ENCODE measurements at places on chromosomes 5 and 9.

- DNase-seq: no peak
Measured at GRCh38 chr5:978693-979092, 29.9 kb upstream of the NKD2 start.

- DNase-seq: no peak
Measured at GRCh38 chr5:157747766-157748700, 4.5 kb downstream of the LSM11 start.

GRCh38 chr9:126885131-126885641 lies 24.7 kb downstream of the ZBTB34 start:
- no peak for DNase-seq

GRCh38 chr9:133470988-133471387 lies 7.9 kb downstream of the SLC2A6 start:
- no peak for DNase-seq

GRCh38 chr9:85543196-85543595 lies 198.6 kb downstream of the AGTPBP1 start:
- no peak for DNase-seq

DNA sequence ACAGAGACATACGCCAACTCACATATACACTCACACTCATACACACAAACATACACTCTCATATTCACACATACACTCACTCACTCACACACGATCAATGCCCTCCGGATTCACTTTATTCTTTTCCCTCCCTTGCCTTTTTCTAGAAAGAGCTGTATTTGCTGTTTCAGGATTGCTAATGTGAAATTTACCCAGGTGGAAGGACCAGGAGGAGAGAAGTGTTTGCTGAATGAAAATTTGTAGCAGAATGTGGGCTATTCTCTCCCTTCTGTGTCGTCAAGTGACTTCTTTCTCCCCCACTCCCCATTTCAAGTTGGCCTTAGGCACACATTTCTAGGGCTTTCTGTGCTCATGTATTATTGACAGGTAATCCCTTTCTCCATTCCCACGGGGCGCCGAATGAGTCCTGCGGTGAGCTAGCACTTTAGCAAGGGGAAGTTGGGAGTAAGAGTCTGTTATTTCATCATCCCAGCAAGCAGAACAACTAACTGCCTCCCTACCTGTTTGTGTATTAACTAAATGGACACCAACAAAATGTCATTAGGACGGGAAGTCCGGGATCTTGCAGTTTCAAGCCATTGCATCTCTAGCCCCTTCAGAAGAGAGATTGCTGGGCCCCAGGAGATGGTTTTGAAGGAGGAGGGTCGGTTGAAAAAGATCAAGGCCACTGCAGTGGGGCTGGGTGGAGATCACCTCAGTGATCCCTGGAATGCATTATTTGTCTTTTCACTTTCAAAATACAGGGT lies 97.1 kb upstream of the TAF11L2 start:
- no peak for DNase-seq

GRCh38 chr9:13648676-13649075 lies 369.2 kb upstream of the MPDZ start:
- no peak for DNase-seq

GRCh38 chr5:143400541-143401226 lies 2.8 kb downstream of the NR3C1 start:
- no peak for DNase-seq

DNA sequence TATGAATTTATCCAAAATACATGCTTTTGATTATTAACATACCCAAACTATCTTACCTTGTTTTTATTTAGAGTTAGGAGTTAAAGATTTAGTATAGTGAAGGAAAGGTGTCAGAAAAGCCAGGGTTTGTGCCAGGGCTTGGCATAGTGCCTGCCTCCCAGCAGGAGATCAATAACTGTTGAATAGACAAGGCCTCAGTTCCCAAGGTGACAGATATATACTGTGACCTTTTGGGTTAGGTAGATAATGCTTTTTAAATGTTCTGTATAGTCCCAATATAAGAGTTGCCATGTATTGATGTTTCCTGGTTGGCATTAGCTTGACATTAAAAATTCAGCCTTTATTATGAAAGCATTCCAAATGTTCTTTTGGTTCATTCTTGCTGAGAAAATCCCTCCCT lies 121.8 kb downstream of the MCTP1 start:
- DNase-seq: no peak

DNA sequence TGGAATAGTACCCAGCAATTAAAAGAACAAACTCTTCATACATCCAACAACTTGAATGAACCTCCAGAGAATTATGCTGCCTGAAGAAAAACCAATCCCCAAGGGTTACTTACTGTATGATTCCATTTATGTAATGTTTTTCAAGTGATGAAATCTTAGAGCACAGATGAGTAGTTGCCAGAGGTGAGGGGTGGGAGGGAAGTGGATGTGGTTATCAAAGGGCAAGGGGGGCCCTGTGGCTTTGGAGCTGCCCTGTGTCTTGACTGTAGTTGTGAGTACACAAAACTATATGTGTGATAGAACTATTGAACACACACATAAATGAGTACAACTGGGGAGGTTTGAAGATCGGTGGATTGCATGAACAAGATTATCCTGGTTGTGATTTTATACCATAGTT lies 115.8 kb upstream of the SLC25A48 start:
- DNase-seq: no peak

DNA sequence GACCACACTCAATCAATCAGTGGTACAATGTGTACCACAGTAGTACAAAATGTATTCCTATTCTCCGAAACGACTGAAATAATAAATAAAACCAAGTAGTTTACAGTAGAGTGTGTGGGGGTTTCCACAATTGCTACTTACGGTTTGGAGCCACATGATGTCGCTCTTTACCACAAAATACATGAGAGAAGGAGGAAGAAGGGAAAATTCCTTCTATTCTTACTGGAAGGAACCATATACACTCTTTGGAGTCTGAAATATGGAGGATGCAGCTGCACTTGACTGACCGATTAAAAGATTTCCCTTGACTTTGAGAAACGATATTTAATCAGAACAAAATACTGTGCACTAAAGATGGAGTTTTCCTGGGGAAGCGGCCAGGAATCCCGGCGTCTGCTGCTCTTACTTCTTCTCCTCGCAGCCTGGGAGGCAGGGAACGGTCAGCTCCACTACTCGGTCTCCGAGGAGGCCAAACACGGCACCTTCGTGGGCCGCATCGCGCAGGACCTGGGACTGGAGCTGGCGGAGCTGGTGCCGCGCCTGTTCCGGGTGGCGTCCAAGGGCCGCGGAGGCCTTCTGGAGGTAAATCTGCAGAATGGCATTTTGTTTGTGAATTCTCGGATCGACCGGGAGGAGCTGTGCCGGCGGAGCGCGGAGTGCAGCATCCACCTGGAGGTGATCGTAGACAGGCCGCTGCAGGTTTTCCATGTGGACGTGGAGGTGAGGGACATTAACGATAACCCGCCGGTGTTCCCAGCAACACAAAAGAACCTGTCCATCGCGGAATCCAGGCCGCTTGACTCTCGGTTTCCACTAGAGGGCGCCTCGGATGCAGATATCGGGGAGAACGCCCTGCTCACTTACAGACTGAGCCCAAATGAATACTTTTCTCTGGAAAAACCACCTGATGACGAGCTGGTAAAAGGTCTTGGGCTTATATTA lies at the start of gene PCDHA4:
PCDHA4 (plus strand) TSS at position 235 of the 942 bp plus-strand sequence.
- no peak for DNase-seq

DNA sequence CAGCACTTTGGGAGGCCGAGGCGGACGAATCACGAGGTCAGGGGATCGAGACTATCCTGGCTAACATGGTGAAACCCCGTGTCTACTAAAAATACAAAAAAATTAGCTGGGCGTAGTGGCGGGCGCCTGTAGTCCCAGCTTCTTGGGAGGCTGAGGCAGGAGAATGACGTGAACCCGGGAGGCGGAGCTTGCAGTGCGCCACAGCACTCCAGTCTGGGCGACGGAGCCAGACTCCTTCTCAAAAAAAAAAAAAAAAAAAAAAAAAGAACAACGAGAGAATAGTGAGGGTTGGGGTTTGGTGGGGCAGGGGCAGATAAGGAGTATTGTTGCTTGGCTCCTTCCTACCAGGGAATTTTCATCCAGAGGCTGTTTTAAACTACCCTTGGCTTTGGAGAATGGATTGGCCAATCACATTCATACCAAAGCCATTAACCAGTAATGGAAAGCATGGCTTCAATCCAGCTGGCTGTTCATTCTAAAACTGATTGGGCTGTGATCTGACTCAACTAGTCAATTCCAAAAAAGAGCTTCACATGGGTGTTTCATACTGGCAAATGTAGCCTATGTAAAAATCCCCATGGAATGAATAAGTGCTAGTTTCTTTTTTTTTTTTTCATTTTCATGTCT lies 64.4 kb downstream of the PLCXD3 start:
- no peak for DNase-seq

DNA sequence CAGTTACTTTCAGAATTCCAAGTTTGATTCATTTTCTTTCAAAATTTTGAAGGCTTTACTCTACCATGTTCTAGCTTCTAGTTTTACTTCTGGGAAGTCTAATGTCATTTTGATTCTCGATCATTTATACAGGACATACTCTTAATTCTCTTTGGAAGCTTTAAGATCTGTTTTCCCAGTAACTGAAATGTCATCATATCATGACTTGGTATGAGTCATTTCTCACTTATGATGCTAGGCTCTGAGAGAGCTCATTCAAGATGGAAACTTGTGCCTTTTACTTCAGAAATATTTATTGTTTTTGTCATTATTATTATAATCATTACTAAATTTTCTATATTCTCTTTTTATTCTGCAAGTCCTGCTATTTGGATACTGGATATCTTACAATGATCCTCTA lies 222.3 kb downstream of the PARP8 start:
- DNase-seq: no peak

- no peak for DNase-seq
Measured at GRCh38 chr5:33433303-33434240, 7.2 kb upstream of the TARS1 start.

- no peak for DNase-seq
Measured at GRCh38 chr9:81824802-81825730, 103.2 kb upstream of the SPATA31D4 start.

DNA sequence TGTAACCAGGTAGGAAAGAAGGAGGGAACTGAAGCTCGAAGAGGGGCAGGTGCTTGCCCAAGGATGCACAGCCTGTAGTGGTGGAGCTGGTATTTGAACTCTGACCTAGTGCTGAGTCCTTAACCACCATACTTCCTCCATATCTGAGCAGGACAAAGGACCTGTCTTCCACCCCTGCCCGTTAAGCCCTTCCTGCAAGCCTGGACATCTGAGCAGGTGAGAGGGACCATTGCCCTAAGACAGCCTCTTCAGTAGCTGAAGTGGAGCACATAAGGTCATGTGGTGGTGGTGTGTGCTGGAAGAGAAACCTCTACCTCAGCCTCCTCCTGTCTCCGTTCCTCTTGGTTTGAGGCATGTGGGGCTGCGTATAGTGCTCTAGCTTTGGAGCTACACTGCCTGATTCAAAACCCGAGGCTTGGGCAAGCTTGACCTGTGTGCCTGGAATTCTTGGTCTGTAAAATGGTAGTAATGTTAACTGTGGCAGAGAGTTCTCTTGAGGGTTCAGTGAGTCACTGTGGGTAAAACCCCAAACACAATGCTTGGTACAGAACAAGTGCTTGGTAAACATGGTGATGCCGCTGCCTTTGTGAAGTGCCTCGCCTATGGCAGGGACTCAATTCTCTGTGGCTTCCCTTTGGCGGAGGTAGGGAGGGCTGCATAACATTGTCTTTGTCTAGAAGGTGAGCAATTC lies 7.4 kb downstream of the GALNT10 start:
- no peak for DNase-seq

DNA sequence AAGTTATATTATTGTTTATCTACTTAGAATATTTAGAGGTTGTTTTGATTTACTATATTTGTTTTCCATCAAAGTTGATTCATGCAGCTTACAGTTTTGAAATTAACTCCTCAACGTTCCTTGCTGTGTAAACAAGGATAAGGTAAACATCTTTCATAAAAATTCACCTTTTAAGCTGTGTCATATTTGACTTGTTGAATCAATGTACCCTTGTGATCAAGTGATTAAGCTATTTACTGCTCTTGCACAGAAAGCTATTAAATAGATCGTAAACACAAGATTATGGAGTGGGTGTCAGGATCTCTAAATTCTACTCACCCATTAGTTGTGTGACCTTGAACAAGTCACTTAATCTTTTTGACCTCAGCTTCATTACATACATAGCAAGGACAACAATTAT lies 2054.0 kb upstream of the NUDT12 start:
- no peak for DNase-seq

DNA sequence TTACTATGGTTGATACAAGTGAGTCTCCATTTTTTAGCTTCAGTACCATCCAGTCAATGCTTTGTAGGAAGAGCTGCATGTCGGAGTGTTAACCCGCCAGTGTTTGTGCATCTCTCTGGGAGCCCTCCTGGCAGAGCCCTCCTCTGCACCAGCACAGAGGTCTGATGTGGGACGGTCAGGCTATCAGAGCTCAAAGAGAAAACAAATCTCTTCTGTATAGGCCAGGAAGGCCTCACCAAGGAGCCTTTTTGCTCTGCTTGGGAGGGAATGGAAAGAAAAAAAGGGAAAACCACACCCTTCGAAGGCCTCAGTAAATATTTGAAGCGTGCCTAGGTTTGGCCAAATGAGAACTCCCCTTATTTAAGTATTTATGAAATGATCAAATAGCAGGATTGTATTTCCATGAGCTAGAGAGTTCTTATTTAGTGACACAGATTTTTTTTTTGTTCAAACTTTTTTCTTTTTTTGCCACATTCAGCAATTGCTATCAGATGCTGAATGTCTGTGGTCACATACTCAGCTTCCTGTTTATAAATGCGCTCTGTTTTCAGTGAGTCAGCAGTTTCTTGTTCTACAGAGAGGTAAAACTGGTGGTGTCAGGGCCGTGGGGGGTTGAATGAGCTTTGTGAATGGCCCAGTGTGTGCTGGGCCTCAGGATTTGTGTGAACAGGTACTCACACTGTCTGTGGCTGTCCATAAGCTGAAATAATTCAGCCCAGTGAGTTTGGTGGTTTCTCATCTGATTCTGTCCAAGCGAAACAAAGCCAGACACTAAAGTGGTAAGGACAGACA lies 226.6 kb downstream of the SNX18 start:
- DNase-seq: no peak

- no peak for DNase-seq
Measured at GRCh38 chr5:170296036-170296934, 1.3 kb downstream of the LCP2 start.

DNA sequence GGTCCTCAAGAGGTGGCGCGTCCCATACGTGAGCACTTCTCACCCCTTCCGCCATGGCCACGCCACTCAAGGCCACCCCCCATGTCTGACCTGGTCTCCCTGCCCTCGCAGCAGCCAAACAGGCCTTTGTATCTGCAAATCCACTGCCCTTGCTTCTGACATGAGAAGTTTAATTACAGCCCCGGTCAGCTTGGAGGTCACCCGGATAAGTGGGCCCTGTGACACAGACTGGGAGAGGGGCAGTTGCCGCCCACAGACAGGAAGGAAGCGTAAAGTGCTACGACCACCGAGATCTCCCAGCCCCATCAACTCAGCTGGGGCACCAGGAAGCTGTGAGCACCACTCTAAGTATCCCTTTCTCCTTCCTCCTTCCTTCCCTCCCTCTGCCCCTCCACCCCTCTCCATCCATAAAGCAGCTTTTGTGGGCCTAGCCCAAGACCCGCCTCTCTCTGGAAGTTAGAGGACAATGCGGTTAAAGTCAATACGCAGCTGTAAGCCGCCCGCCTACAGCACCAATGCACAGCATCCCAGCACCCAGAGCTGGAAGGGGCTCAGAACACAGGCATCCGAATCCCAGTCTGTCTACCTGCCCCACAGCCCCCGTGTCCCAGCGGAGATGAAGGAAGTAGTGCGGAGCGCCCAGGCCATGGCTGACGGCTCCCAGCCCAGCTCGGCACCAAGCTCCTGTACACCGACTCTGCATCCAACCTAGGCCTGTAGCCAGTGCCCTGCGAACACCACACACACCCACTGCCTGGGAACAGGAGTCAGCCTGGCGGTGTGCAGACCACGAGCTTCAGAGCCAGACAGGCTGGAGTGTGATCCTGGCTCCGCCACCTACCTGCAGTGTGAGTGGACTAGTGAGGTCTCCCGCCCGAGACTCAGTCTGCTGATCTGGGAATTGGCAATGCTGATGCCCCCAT lies 44.8 kb upstream of the RNF130 start:
- no peak for DNase-seq

Data from cortex of kidney (tissue), 1 donor.